SHP77 (cell line): ENCODE measurements at places on chromosomes 1 and 21.

GRCh38 chr1:215895276-215895675 is 328.2 kb downstream of the KCTD3 start:
- DNase-seq, result no peak

GRCh38 chr1:116699605-116700004 is 32.1 kb upstream of the IGSF3 start:
- DNase-seq, result no peak

GRCh38 chr1:67970088-67970487 is 80.3 kb downstream of the DIRAS3 start:
- DNase-seq, result no peak

DNA sequence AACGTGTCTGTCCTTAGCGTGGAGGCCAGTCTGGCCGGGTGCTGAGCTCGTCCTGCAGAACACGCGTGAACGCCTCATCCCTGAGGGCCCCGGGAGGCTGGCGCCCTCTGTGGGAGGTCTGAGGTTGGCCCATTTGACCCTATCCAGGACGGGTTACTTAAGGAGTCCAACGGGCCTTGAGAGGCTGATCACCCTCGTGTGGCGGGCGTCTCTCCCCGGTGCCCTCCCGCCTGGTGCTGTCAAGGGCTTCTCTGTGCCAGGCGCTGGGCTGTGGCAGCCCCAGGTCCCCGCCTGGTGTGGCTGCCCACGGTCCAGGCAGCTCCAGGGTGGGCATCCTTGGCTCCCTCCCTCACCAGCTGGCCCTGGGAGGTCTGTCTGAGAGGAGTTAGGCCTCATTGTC is 9.7 kb downstream of the SKI start:
- DNase-seq, result no peak

GRCh38 chr1:26218906-26219494 is 15.0 kb upstream of the CEP85 start:
- DNase-seq, result no peak

DNA sequence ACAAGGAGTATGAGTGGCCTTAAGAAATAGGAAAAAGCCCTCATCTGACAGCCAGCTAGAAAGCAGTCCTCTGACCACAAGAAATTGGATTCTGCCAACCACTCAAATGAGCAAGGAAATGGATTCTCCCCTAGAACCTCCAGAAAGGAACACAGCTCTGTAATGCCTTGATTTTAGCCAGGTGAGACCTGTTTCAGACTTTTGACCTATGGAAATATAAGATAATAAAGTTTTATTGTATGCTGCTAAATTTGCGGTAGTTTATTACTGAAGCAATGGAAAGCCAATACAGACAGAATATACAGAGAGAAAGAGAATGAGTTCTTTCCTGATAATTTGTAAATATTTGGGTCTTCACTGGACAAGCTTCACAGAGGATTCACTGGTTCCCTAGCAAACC is 28.8 kb upstream of the SELE start:
- no peak for DNase-seq

GRCh38 chr1:167791281-167792187 is 69.8 kb downstream of the MPZL1 start:
- DNase-seq, result no peak

DNA sequence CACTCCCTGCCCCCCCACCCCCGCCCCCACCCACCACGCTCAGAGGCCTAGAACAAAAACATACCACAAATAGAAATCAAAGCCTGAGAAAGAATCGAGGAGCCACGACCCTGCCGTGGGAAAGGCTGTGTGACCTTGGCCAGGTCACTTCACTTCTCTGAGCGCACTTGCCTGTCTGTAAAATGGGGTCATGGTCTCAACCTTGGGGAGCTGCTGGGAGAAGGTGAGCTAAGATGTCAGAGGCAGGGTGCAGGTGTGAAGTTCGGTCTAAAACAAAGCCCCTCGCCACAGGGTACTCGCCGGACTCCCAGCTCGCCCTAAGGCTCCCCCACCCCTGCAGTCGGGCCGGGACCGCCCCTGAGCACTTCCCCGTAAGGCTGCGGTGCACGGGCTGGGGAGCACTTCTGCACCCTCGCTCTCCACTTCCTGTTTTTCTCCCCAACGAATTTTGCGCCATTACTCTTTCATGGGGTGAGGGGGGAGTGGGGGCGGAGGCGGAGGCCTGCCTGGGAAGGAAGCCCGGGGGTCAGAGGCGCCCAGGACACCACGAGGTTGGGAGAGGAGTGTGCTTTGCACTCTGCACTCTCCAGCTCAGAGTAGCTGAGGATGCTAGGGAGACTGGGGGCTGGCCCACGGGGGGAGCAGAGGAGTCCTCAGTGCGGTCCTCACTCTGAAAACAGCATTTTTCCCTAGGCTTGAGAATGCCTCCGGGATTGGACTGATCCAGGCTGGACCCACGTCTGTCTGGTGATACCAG is 21.9 kb upstream of the PIK3CD start:
- no peak for DNase-seq
